Endodermal cell (in vitro differentiated cells): ENCODE measurements at places on chromosomes 16 and 17. TPM values are rescaled to one million over a fixed set of nuclear protein-coding genes. Genes with fewer than 3 reads are reported as not detected.

DNA sequence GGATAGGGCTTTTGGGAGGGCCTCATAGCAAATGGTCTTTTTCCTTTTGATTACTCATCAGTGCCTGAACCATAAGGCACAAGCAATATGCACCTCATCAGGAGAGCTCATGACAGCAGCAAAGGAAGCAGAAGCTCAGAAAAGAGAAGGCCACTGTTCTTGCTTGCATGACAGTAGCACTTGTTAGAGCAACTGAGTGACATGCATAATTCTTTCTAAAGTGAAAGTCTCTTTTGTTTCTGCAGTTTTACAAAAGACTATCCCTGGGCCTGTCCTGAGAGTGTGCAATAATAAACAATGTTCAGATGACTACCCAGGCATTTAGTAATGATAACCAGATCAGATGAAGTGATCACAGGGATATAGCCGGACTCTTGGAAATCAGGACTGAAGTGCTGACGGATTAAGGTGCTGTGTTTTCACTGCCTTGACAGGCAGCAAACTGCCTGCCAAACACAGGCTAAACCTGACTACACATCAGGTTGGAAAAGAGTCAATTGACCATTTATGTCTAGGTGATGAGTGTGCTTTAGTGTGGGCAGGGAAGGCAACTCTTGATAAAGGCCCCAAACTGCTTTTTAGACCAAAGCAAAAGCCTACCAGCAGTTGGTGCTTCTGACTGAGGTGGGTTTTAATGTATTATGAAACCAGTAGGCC is 1860.3 kb downstream of the TP53TG3F start:
- H3K27ac ChIP-seq = no peak overlapping the region
- H3K4me1 ChIP-seq = no peaks in the 10 kb centered on the region
- H3K4me3 ChIP-seq = no peak overlapping the region
- no peaks in the 10 kb centered on the region for H3K36me3 ChIP-seq

Gene NLRC3
- 0.06 to 0.11 TPM in 2 of 3 replicates, not detected in the other for total RNA-seq

GRCh38 chr17:79587945-79588344 is 22.9 kb downstream of the RBFOX3 start:
- H3K36me3 ChIP-seq = no peaks in the 10 kb centered on the region
- DNase-seq = no peak
- H3K27me3 ChIP-seq = no peaks in the 10 kb centered on the region
- H3K27ac ChIP-seq = no peak overlapping the region
- H3K4me3 ChIP-seq = no peak overlapping the region
- no peaks in the 10 kb centered on the region for H3K4me1 ChIP-seq

Gene CPHXL2
- total RNA-seq = not detected in 2 replicates

GRCh38 chr17:63493411-63493810 is 16.6 kb downstream of the ACE start:
- H3K4me3 ChIP-seq = no peak overlapping the region
- no peak for DNase-seq
- H3K4me1 ChIP-seq = peaks cover 2% of the 10 kb centered on the region
- no peak overlapping the region for H3K27ac ChIP-seq
- H3K27me3 ChIP-seq = no peaks in the 10 kb centered on the region

Gene KRT24
- total RNA-seq = not detected in 2 replicates

Gene CIBAR2
- total RNA-seq = not detected in 3 replicates

Gene VMO1
- total RNA-seq = 0.61 to 1.6 TPM (median 1.0 TPM) in 3 replicates

DNA sequence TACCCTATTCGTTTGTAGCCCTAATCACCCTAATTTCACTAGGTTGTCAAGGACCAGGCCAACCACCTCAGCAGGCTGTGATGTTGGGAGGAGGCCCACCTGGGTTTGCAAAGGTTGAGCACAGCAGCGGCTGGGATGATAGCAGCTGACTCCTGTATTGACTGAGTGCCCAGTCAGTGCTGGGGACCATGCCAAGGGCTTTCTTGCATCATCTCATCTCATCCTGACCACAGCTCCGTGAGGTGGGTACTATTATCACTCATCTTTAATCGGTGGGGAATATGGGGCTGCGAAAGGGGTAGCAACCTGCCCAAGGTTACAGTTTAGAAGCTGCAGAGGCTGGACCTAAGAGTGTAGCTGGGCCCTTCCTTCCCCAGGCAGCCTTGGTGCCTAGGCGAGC is 11.7 kb downstream of the ATPAF2 start:
- no peak for DNase-seq
- no peak overlapping the region for H3K4me3 ChIP-seq
- no peak overlapping the region for H3K27ac ChIP-seq

DNA sequence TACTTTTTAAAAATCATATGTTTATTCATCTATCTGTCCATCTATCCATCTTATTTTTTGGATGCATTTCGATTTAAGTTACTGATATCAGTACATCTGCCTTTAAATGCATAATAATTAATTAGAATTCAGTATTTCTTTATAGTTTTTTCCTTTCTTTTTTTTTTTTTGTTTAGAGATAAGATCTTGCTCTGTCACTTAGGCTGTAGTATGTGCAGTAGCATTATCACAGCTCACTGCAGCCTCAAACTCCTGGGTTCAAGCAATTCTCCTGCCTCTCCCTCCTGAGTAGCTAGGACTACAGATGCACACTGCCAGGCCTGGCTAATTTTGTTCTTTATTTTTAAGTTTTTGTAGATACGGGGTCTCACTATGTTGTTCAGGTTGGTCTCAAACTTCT is 133.4 kb downstream of the SSH2 start:
- no peak for DNase-seq
- H3K27ac ChIP-seq = no peak overlapping the region
- no peak overlapping the region for H3K4me3 ChIP-seq
- H3K36me3 ChIP-seq = no peaks in the 10 kb centered on the region
- no peaks in the 10 kb centered on the region for H3K27me3 ChIP-seq

- no peak for DNase-seq
- H3K4me3 ChIP-seq = no peak overlapping the region
- H3K27me3 ChIP-seq = no peaks in the 10 kb centered on the region
- H3K4me1 ChIP-seq = peaks cover 4% of the 10 kb centered on the region
- H3K36me3 ChIP-seq = no peaks in the 10 kb centered on the region
Measured at GRCh38 chr16:65373097-65373496, 251.2 kb upstream of the CDH11 start.

GRCh38 chr17:82750241-82750908 is 1.5 kb upstream of the TBCD start:
- no peaks in the 10 kb centered on the region for H3K27me3 ChIP-seq
- peaks cover 9% of the 10 kb centered on the region for H3K36me3 ChIP-seq
- no peak overlapping the region for H3K4me3 ChIP-seq
- peak; percentile 81 for DNase-seq

Gene MT1G
- 7.8 and 11.0 TPM in 2 replicates for total RNA-seq
